Stimulated activated CD8-positive, alpha-beta memory T cell treated with anti-CD3 and anti-CD28 coated beads, Interleukin-4, amount 100 ng/mL, for 4 hours (primary cell): ENCODE measurements at places on chromosomes 5 and 9.

DNA sequence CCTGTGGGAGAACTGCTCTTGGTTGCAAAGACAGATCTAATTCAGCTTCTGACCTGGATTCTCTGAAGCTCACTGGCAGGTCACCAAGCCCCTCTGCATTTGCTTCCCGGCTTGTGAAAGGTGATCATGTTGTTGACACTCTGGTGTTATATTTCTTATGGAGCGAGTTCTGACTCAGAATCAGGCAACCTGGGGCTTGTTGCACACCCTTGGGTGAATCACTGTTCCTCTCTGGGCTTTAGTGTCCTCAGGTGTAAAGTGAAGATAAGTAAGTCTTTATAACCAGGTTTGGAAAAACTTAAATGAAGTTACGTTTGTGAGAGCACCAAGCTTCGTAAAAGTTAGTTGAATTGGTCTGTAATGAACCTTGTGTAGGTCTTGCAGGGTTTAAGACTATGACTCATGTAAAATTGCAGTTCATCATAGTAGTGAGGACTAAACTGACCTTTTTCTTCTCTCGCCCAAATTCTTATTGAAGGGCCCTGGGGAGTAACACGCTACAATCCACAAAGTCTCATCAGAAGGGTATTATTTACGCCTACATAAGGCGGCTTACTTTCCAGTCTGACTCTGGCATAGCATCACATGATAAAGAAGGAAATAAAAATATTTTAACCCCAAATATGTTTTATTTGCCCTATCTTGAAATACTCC, 218.6 kb downstream of the TMEM38B start:
- no peak for DNase-seq

GRCh38 chr9:136544964-136545691, 720 bp downstream of the NOTCH1 start:
- no peak for DNase-seq

DNA sequence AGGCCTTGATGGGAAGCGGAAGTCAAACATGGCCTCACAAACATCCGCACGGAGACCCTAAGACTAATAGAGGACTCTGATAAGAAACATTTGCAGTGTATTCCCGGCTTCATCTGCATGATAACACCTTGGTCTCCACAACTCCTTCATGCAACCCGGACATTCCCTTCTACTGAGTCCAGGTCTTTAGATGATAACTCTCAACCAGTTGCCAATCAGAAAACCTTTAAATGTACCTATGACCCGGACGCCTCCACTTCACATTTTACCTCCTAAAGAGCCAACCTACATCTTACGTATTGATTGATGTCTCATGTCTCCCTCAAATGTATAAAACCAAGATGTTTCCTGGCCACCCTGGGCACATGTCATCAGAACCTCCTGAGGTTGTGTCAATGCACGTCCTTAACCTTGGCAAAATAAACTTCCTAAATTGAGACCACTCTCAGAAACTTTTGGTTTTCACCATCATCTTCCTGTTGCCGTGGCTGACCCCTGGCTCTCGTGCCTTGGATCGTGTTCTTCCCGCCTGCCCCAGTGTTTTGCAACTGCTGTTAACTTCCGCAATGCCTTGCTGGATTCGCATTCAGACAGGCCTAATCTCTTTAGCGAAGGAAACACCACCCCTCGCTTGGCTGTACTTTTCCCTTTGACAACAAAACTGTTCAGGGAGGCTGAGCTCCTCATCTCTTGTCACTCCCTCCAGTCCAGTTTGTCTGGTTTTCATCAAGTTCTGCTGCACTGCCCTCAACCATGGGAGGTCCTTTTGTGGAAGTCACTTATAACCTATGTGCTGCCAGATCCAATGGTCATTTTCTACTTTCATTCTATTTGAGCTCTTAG, 1.1 kb upstream of the DAP start:
- DNase-seq = no peak

DNA sequence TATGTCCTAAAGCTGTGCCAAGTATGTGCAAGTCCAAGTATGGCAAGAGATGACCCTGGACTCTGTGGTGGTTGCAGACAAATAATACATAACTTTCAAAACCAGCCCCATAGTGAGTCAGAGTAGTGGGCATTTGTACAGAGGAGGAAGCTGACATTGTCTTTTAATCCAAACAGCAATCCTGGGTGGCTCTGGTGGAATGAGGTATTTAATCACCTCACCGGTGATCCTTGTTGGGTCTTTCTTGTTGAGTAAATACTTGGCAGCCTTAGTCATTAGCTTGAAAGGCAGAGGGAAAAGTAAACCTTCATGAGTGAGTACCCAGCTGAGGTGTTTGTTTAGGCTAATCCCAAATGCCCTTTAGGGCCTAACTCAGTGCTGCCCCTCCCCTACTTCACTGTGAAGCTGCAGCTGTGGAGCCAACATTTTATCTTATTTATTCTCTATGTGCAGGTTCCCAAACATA, 148.7 kb upstream of the SLC12A2 start:
- DNase-seq = no peak

GRCh38 chr9:18662320-18662719, 188.4 kb downstream of the ADAMTSL1 start:
- no peak for DNase-seq

- no peak for DNase-seq
These were observed 3.8 kb downstream of the SOX30 start for GRCh38 chr5:157648275-157648990.

GRCh38 chr9:91908293-91908623, 41.8 kb downstream of the ROR2 start:
- DNase-seq = no peak

DNA sequence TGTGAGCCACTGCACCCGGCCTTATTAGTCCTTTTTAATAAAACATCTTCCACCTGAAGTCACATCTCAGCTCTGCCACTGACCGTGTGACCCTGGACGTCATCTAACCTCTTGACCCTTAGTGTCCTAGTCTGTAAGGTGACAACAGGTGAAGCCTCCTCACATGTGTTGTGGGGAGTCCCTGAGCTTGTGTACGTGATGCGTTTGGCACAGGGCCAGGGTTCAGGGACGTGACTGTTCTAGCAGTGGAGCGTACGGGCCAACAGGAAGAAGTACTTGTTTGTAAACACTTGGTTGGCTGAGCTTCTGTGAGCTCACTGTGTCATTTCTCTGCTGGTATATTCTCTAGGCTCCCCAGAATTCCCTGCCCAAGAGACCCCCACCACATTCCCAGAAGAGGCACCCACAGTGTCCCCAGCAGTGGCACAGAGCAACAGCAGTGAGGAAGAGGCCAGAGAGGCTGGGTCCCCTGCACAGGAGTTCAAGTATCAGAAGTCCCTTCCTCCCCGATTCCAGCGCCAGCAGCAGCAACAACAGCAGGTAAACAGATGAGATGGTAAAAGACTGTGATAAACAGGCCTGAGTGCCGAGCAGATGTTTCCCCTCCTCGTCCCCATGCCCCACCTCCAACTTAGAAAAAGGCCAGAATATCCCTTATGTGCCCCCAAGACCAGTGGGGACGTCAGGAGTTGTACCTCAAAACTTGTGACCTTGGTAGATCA, 35.3 kb upstream of the POMT1 start:
- no peak for DNase-seq

DNA sequence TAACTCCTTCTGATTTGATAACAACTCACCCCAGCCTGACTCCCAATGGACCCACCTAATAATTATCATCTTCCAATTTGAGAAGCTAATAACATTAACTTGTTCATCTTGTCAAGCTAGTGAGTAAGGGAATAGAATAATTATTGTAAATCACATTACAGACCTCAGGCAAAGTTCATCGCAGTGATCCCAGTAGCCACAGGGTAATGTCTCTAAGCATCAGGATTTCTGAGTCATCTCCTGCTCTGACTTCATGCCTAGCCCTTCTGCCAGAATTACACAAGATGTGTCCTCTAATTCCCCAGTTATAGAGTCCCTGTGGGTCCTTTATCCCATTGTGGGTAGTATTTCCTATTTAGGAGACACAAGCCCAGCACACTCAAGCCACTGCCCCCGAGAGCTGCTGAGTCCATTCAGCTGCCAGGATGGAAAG, 365.7 kb downstream of the DEPDC1B start:
- no peak for DNase-seq

- DNase-seq = no peak
These were observed 17.6 kb upstream of the UBE2D2 start for GRCh38 chr5:139543423-139543991.

DNA sequence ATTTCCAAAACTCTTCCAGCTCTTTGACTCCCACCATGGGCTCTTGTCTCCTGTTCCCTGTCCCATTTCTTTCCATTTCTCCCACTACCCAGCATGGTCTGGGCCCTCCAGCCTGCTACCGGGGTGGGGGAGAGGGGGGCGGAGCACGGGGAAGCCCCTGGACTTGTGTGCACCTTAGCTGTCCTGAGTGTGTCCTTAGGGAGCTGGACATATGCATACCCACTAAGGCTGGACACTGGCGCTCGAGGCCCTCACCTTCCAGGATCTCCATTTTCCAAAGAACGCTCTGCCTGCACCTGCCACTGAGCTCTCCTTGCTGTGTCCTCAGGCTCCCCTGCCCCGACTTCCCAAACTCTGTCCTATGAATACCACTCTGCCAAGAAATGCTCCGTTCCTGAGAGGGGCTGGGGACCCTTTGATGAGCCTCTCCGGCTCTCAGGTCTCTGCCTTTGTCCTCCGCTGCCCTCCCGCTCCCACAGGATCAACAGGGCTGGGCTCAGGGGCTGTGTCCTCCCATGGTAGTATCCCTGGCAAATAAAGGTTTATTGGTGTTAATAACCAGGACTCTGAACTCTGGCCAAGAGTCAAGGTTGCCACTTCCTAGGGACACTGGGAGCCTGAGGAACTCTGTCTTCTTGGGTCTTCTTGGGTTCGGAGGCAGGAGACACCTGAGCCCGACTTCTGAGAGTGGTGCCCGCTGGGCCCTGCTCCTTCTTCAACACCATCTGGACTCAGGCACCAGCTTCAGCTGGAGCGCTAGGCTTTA, 831 bp upstream of the SHROOM1 start:
- no peak for DNase-seq

GRCh38 chr9:125525921-125526631, 180.9 kb downstream of the MAPKAP1 start:
- no peak for DNase-seq

- DNase-seq = no peak
These were observed 295.7 kb upstream of the PTGER4 start for GRCh38 chr5:40383749-40384651.

DNA sequence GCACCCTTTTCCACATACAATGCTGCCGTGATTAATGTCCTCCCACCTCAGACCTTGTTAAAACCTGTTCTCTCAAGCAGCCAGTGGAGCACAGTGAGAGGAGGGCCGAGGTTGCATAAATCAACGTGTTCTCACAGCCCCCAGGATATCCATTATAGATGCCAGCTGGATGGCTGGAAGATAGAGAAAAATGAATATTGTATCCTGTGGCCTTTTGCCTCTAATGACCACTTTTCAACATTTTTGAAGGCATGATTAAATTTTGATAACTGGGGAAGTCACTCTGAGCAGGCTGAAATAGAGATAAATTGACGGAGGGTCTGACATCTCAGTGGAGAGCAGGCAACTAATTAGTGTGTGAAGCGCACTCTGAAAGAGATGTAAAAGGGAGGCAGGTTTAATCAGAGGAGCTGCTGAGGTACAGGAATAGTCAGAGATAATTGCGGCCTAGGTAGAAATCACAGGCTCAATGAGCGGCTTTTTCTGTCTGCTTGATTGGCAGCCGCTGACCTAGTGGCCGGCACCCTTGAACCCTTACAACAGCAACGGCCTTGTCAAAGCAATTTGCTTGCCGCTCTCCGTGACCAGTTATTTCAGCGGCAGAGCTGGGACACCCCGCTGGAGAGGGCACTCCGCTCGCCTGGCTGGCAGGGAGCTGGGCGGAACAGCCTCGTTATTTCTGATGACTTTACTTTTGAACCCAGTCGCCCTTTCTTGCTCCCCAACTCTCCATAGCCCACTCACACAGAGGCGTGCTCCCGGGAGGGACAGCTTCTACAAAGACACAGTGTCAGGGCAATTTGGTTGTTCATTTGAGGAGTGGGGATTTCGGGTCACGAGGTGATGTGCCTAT, 560.7 kb downstream of the PSAT1 start:
- no peak for DNase-seq

- no peak for DNase-seq
These were observed 1471.2 kb upstream of the NUDT12 start for GRCh38 chr5:105033637-105034400.

DNA sequence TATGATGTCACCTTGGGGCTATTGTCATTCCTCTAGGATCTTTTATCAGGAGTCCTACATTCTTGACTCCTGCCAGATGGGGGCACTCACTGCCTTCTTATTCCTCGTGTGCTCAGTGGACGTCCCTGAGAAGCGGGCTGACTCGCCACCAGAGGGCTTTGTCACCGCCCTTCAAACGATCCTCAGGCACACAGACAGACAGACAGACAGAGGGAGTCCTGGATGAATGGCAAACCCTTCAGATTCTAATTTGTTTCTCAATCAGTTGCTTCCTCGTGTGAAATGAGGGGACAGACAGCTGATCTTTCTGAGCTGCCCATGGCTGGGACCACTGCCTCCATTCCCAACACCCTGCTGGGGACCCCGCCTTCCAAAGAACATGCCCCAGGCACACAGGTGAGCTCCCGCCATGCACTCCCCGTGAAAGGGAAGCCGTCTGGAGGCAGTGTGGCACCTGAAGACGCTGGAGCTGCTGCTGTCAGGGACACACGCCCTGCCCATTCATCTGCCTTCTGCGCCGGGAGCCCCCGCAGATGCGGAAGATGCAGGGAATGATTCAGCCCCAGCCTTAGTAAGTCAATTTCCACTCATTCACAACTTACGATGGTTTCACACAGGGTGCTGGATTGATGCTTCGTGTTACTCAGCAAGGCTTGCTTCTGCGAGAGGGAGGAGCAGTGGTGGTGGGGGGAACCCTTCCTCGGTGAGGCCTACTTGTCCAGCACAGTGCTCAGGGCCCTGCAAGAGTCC, 24.9 kb upstream of the SH3PXD2B start:
- DNase-seq = no peak

- DNase-seq = no peak
These were observed 16.1 kb upstream of the MRNIP start for GRCh38 chr5:179874536-179875292.

- DNase-seq = peak; percentile 62
These were observed 1.1 kb upstream of the NR3C1 start for GRCh38 chr5:143404416-143405062.

DNA sequence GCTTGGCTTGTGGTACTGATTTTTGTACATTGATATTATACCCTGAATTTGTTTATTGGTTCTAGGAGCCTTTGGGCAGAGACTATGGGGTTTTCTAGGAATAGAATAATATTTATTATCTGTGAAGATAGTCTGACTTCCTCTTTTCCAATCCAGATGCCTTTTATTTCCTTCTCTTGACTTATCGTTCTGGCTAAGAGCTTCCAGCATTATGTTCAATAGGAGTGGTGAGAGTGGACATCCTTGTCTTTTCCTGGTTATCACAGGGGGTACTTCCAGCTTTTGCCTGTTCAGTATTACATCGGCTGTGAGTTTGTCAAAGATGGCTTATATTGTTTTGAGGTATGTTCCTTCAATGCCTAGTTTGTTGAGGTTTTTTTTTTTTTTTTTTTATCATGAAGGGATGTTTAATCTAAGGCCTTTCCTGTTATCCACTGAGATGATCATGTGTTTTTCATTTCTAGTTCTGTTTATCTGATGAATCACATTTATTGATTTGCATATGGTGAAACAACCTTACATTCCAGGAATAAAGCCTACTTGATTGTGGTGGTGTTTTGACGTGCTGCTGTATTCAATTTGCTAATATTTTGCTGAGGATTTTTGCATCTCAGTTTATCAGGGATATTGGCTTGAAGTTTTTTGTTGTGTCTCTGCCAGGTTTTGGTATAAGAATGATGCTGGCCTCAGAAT, 77.5 kb downstream of the CERT1 start:
- DNase-seq = no peak

- no peak for DNase-seq
These were observed 49.3 kb downstream of the ADAMTS12 start for GRCh38 chr5:33842456-33842855.
